GM23338 (cell line): ENCODE measurements at places on chromosomes 2 and 18. TPM values are rescaled to one million over a fixed set of nuclear protein-coding genes. Genes with fewer than 3 reads are reported as not detected.
A peak's percentile ranks its signal among the peaks of the same experiment; 100 is the strongest.

Gene FBXO48
- 0.96 and 1.3 TPM in 2 replicates for polyA plus RNA-seq

Gene PPP1R1C
- 14.6 and 18.8 TPM in 2 replicates for polyA plus RNA-seq

Gene REG1B
- not detected in 2 replicates for polyA plus RNA-seq

Gene MROH2A
- not detected in 2 replicates for polyA plus RNA-seq

Gene LRP2
- polyA plus RNA-seq: 0.49 and 0.68 TPM in 2 replicates

Gene IL1A
- polyA plus RNA-seq: 0.47 and 0.65 TPM in 2 replicates

Gene BOK
- polyA plus RNA-seq: 13.5 and 13.6 TPM in 2 replicates

- no peaks in the 10 kb centered on the region for H3K36me3 ChIP-seq
- DNase-seq: no peak
- H3K27ac ChIP-seq: no peak overlapping the region
- H3K27me3 ChIP-seq: no peaks in the 10 kb centered on the region
- no peak overlapping the region for H3K4me3 ChIP-seq
- no peaks in the 10 kb centered on the region for H3K4me1 ChIP-seq
These were observed 32.3 kb upstream of the ZBTB7C start for GRCh38 chr18:48441405-48441881.

- peaks cover 3% of the 10 kb centered on the region; the same call in 1 of the 2 replicates for H3K4me1 ChIP-seq
- H3K27me3 ChIP-seq: no peaks in the 10 kb centered on the region
- H3K36me3 ChIP-seq: no peaks in the 10 kb centered on the region
- H3K4me3 ChIP-seq: no peak overlapping the region
These were observed 27.8 kb upstream of the RNF125 start for GRCh38 chr18:31990823-31991222.

DNA sequence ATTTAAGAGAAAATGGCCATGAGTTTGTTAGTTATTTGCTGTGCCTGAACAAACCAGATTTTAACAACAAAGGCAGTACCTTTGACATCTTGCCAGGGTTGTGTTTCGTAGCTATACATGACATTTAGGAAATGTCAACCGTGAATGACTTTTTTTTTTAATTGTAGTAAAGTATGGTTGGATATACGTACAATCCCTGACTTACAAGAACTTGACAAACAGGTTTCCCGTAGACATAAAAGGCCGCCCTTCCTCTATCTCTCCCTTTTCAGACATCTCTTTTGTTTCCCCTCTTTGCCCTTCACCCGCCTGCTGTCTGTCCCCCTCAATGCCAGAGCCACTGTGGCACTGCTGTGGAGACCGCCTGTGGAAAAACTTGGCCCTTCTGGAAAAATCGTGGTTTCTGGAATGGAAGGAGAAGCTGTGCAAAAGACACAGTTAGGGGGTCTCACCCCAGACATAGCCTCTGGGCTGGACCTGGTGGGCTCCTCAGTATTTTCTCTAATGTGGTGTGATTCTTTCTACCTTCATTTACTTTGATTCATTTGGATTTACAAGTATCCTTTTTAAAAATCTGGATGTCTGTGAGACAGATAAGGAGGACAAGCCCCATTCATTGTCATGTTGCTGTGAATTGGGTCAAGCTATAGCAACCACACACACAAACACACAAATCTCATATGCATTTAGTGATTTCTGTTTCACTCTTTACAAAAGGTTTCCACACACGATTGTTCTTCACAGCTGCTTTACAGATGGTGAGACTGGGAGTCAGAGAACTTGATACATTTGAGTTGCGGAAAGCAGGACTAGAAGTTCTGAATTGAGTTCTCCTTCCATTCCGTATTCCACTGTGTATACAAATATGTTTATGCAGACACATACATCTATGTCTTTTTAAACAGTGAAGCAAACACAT lies 48.6 kb downstream of the SPATS2L start:
- peak overlapping the region; percentile 80 for H3K27ac ChIP-seq
- peak; percentile 48 for DNase-seq
- no peaks in the 10 kb centered on the region for H3K36me3 ChIP-seq

DNA sequence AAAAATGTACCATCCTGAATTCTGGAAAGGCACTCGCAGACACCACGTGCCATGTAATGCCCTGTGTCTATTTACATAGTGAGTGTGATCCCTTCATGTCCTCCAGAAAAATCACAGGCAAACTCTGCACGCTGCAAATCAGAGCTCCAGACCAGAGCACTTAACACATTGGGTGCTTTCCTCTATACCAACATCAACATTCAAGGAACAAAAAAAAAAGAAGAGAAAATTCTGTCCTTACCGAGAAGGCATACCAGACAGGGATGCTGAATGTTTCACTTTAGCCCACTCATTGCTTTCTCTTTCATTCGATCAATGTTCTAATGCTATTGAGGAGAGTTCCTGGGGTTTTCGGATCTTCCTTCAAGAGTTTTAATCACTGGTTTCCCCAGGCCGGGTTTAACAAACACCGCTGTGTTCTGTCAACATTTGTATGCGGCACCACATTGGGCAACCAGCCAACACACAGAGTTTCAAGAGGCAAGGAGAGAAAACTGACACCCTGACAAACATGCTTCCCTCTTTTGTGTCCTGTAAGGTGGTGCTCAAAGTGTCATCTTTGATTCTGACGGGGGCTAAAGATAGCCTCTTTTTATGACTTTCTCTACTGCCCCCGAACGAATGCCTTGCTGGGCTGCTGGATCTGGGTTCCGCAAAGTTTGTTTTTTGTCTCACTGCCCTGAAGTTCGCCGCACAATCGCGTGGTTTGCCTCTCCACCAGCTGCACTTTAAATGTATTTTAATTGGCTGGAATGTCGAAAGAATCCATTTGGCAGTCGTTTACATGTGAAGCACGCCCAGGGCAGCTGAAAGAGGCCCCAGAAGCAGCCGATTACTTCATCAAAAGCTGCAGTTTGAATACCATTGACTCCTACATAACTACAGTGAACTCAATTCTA lies 106.4 kb upstream of the NCKAP5 start:
- no peaks in the 10 kb centered on the region for H3K36me3 ChIP-seq
- DNase-seq: peak; percentile 63
- H3K4me3 ChIP-seq: peak overlapping the region; percentile 25; the same call in 1 of the 2 replicates
- H3K27me3 ChIP-seq: no peaks in the 10 kb centered on the region

DNA sequence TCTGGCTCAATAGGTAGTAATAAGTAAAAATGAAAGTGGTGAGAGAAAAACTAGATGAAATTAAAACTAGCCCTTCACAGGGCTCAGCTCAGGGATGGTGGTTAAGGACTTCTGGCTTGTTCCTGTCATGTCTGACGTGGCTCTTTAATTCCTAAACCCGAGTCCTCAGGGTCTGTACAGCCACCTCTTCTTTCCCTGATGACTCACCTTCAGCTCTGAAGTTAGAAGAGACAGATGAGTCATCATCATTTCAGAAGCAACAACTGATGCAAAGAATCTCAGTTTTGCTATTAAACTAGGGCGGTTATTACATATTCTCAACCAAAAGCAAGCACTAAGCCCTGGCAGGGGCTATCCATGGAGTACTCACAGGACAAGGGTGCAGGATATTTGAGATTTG lies 24.0 kb upstream of the ITGB6 start:
- no peak overlapping the region for H3K4me3 ChIP-seq
- DNase-seq: no peak
- no peaks in the 10 kb centered on the region for H3K27me3 ChIP-seq
- no peak overlapping the region for H3K27ac ChIP-seq
- no peaks in the 10 kb centered on the region for H3K36me3 ChIP-seq

DNA sequence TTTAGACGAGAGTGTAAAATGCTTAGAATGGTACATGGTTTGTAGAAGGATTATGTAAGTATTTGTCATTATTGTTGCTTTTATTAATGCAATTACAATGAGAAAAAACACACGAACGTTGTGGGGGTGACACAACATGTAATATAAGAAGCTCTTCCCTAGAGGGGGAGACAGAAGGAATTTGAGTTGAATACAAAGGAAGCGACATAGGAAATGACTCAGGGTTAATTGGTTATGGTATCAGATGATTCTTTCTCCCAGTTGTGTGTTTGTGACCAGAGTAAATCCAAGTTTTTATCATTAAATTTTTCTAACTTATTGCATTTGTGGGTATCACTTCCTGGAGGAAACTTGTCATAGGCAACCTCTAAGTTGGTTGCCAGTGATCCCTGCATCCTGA lies 625.6 kb upstream of the CDH2 start:
- H3K27ac ChIP-seq: no peak overlapping the region
- H3K4me1 ChIP-seq: 0 out of 2 replicates have a peak, but pooled peaks cover 7% of the 10 kb centered on the region
- H3K36me3 ChIP-seq: no peaks in the 10 kb centered on the region
- DNase-seq: no peak
